ENCODE measurements at places on chromosomes 4 and X.

DNA sequence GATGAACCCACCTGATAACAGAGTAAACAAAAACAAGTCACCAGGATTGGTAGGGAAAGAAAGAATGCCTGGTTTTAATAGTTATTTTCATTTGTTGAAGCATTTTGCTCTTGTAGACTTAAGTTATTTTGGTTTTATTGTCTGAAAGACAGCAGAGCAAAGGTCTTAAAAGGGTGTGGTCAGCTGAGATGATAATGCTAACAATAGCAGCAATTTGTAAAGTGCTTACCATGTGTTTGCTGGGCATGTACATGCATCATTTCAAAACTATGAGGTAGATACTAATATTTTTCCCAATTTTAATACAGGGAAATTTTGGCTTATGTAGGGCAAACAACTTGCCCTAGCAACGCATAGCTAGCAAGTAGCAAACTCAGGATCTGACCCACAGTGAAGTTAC lies 46.8 kb upstream of the SLC10A4 start:
- DNase-seq, result no peak

- no peak for DNase-seq
These were observed 55.8 kb downstream of the DCTD start for GRCh38 chr4:182861346-182861745.

GRCh38 chr4:24091639-24092233 lies 201.9 kb upstream of the PPARGC1A start:
- DNase-seq, result no peak

- no peak for DNase-seq
These were observed 211.3 kb upstream of the FAT1 start for GRCh38 chr4:186934841-186935443.
